ENCODE measurements at places on chromosomes 2 and 18.

- DNase-seq, result no peak
Observed at GRCh38 chr2:233363744-233364235, 9.5 kb downstream of the DGKD start.

DNA sequence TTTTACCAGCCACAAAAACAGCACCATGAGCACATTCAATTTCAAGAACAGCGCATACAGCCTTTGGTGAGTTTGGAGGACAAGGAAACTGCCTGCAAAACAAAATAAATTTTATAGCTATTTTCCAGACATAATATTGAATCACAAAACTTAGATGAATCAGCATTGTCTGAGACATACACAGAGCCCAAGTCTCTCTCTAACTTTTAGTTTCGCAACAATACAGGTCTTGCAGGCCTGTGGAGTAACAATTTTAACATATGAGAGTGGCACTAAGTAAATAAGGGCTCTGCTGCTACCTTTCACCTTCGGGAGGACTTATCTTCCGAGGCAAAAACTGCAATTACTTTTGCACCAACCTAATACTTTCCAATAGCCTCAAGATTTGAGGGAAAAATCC lies 56.1 kb upstream of the PEX13 start:
- DNase-seq, result no peak

DNA sequence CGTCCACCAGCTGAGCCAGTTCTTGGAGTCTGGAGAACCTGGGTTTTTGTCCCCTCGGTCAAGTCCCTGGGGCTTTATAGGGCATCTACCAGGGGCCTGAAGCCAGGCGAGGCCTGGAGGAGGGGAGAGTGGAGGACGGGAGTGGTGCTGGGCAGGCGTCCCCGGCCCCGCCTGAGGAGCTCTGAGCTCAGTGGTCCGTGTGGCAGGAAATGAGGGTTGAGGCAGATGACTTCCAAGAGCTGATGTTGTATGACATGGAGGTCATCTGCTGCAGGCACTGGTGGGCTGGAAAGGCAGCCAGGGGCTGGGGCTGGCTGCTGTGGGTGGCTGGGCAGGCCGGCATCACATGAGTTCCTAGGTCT lies 118.5 kb upstream of the HS6ST1 start:
- no peak for DNase-seq

- no peak for DNase-seq
Observed at GRCh38 chr2:182592691-182593393, 123.2 kb upstream of the DNAJC10 start.

GRCh38 chr2:159849160-159849813 lies 51.3 kb upstream of the CD302 start:
- no peak for DNase-seq

DNA sequence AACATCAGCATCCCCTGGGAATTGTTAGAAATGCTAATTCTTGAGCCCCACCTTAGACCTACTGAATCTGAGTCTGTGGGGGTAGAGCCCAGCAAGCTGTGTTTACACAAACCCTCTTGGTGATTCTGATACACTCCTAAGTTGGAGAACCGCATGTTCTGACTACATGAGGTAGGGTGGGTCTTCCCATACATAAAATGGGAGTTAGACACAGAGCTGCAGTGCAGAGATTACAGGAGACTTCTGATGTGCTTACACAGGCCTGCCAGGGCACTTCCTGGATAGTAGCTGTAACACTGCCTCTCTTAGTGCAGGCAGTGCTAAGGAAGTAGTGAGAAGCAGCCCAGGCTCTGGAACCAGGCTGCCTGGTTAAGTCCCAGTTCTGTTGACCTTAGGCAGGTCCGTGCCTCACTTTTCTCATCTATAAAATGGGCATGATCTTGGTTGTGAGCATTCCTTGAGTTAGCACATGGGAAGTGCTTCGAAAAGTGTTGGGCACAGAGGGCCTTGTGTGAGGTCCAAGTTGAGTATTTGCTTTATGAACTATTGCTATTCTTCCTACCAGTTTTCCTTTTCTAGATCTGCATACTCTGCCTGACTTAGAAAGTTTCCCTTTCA lies 67.3 kb downstream of the GLI2 start:
- no peak for DNase-seq

GRCh38 chr2:226953206-226953605 lies 117.4 kb downstream of the RHBDD1 start:
- no peak for DNase-seq

DNA sequence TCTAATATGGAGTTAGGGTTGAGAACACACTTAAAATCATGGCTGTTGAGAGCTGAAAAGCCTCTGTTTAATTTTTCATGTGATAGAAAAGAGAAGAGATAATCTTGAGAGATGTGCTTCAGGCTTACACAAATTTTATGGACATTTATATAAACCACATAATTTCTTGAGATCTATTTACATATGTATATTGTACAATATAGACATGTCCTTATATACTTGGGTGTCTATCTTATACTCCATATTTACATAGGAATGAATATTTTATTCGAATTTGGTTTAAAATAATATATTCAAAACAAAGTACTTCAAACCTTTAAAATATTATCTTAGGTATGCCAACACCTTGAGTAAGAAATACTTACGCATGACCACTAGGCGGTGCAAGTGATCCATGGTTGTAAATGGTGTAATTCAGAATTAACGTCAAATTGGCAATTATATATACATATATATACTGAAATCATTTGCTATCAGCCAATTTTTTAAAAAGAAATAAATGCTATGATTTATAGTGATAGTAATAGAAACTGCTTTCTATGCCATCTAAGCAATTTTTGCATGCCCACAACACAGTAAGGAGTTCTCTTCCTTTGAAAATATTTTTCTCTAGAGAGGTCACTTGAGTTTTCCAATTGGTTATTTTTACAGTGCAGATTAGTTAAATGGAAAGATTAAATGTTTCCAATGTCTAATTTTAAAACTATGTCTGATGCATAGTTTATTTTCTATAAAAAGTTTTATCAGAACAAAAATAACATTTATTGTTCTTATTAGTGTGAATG lies 37.6 kb upstream of the SPAG16 start:
- DNase-seq, result no peak

DNA sequence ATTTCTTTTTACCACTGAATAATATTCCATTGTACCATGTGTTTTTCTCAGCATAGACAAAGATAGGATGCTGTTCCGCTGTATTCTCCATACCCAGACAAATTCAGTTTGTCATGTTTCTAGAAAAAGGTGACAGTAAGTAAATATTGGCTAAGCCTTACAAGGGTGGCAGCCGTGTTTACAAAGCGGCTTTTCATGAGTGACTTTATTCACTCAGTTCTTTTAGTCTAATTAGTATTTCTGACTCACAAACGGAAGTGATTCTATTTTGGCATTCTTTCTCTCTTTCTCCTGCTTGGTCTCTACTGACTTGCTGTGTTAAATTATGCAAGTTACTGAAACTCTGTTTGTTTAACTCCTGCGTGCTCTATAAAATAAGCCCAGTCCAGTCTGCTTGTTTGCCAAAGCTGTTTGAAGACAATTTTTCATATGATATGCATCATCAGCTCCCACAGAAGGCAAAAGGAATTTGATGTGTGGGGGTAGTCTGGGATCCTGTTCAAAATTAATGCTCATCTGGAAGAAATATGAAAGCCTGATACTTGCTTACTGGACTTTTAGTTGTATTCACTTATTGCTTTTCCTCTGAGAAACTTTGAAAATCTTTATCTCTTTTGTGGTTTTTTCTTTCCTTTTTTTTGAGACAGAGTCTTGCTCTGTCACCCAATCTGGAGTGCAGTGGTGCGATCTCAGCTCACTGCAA lies 2.3 kb upstream of the PLEKHH2 start:
- DNase-seq, result no peak

- no peak for DNase-seq
Observed at GRCh38 chr2:164785457-164785856, 56.2 kb downstream of the COBLL1 start.

DNA sequence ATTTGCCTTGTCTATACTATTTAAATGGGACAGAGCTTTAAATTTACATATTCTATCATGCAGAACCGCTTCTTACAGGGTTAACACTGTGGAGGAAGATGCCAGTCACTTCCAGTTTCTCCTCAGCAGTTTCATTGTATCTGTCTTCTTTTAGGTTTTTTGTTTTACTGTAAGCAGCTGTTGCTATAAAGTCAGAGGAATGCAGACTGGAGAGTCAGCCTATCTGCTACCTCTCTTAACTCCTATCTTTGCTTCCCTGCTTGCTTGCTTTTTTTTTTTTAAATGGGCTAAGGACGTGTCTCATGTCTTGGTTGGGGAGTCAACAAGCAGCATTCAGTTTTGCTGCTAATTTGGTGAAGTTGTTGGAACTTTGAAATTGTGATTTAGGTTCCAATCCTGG lies 8.9 kb downstream of the EPC2 start:
- DNase-seq, result no peak

DNA sequence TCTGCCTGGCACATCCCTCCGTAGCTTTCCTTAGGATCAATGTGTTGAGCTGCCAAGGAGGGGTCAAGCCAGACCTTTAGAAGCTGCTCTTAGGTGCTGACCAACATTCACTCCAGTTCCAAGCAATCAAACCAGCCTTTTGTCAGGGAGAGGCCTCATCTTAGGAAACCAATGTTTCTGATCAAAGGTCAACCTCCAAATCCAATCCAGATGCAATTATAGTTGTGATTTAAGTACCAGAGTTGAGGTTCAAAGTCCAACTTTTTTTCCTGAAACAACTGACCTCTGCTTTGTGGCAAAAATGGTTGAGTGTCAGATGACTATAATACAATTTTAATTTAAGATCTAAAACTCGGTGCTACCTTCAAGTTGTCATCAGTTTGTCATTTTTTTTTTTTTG lies 303.4 kb downstream of the ALK start:
- no peak for DNase-seq

DNA sequence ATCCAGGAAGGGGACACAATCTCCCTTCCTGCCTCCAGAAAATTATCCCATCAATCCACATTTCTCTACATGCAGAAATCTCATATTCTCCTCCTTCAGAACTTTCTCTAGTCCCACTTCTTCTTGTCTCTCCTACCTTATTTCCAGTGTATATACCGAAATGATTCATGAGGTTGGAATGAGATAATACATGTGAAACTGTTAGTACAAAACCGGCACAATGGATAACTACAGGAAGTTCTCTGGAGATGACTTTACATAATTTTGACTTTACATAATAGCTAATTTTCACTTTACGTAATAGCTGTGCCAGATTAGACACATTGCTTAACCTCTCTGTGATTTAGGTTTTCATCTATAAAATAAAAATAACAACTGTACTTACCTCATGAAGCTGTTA lies 801.3 kb downstream of the ERBB4 start:
- no peak for DNase-seq

DNA sequence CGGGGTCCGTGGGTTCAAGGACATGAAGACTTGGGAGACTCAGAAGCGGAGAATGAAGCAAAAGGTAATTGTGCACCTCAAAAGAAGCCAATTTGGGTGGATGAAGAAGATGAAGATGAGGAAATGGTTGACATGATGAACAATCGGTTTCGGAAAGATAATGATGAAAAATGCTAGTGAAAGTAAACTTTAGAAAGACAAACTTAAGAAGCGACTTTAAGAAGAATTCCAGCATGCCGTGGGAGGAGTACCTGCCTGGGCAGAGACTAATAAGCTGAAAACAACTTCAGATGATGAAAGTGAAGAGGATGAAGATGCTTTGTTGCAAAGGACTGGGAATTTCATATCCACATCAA lies 43.5 kb downstream of the PSTPIP2 start:
- DNase-seq, result no peak

DNA sequence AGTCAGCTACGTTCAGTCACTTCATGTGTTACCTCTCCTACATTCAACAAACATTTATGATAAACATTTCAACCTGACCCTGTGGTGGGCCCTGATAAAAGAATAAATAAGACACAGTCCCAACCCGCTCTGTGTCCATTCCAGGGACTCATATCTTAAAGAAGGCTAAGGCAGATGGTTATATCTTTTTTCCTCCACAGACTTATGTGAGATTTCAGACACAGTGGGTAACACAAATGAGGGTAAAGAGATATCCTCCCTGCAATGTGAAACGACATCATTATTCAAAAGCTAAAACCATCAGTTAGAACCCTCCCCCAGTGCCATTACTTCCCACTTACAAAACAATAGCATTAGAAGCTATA lies 11.1 kb upstream of the HNRNPLL start:
- no peak for DNase-seq

DNA sequence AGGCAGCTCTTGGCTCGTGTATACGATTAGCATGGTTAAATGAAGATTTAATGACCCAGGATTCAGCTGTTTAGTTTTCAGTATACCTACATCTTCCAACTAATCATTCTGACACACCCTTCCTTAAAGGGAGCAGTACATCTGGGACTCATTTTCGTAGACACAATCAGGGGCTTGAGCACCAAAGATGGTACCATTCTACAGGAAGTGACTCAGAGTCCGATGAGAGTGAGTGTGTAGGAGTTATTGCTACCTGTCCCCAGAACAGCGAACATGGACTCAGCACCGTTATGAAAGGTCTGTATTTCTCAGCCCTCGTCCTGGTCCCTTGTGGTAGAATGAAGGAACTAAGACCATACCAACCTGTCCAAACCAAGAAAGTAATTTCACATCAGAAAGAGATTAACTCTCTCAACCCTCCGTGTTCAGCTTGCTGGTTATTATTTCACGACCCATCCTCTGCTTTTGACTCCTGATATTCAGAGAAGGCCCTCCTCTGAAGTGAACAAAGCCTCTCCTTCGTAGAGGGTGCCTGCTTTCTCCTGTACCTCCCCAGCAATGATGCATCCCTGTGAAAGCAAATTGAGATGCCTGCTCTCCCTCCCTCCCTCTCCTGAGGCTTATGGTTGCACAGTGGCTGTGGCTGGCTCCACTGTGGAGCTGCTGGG lies 214.8 kb downstream of the MTX2 start:
- no peak for DNase-seq

DNA sequence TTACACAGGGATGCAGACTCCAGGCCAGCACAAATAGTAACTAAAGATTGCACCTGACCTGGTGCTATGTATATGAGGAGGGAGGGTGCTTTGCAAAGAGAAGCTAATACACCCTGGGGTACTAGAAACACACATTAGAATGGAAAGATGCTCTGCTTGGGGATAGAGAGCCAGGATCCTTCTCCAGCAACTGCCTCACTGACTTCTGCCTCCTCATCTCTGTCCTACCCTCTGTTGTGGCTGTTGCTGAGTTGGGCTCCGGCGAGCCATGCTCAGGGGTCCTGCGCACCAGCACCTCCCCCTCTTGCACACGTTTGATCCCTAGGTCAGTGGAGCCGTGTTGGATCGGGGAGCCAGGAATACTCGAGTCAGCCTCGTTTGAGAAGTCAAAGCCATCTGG lies 23.7 kb upstream of the ORC2 start:
- DNase-seq, result no peak

GRCh38 chr2:20143263-20143662 lies 81.7 kb downstream of the SDC1 start:
- DNase-seq, result no peak

- DNase-seq, result no peak
Observed at GRCh38 chr2:192139813-192140212, 54.9 kb downstream of the TMEFF2 start.

DNA sequence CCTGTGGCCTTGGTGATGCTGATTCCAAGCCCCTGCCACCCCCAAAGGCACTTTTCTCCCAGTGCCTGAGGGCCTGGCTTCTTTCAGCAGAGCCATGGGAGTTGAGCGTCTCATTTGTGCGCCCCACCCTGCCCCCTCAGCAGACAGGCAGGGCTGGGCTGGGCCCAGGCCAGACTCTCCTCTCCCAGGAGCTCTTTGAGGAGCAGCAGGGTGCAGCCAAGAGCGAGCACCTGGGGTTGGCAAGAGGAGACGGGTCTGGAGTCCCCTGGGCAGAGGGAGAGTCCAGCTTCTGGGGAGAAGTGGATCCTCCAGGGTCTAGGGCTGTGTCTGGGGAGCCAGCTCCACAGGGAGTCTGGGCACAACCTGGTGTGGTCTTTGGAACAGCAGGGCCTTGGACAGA lies 21.2 kb downstream of the NPPC start:
- DNase-seq, result no peak

GRCh38 chr18:24370120-24370519 lies 27.5 kb downstream of the OSBPL1A start:
- no peak for DNase-seq

Measured in GM18507 (cell line).